Stimulated activated CD8-positive, alpha-beta memory T cell treated with anti-CD3 and anti-CD28 coated beads, Interleukin-4, amount 100 ng/mL, for 24 hours (primary cell): ENCODE measurements at places on chromosomes 7 and 10.
A peak's percentile ranks its signal among the peaks of the same experiment; 100 is the strongest.

- no peak for DNase-seq
Measured at GRCh38 chr10:122974023-122974422, 6.2 kb upstream of the PSTK start.

- no peak for DNase-seq
Measured at GRCh38 chr7:131493081-131493480, 63.3 kb downstream of the PODXL start.

- DNase-seq = no peak
Measured at GRCh38 chr7:115864082-115864481, 166.5 kb downstream of the TFEC start.

GRCh38 chr10:95758351-95759025 is 2.5 kb downstream of the ENTPD1 start:
- no peak for DNase-seq

- no peak for DNase-seq
Measured at GRCh38 chr10:22323538-22324305, 2.8 kb downstream of the BMI1 start.

GRCh38 chr7:107277331-107277730 is 108.5 kb downstream of the HBP1 start:
- DNase-seq = no peak

GRCh38 chr10:129962872-129963640 is 1.0 kb downstream of the EBF3 start:
- DNase-seq = no peak

DNA sequence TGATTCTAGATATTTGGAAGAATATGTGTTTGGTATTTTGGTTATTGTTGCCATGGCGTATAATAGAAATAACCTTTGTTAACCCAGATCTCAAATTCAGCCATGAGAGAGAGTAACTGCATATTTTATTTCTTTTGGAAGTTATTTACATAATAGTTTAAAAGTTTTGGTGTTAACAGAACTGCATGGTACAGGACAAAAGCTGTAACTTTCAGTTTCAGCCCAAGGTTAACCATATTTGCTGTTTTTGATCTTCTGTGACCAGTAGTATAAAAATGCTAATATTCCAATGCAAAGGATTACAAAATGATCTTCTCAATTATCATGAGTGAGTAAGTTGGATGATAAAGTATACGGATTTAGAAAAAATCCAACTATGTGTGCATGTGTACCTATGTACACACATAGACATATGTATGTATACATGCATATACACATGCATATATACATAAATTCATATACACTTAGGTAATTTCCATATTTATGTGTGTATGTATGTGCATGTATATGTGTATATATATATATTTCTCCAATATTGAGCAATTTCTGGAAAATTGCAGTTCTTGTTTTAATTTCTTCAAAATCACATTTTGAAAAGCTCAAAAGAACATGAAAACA is 38.0 kb upstream of the PIP4K2A start:
- DNase-seq = no peak

- peak; percentile 6 for DNase-seq
Measured at GRCh38 chr7:100745184-100745583, 11.8 kb downstream of the ZAN start.

GRCh38 chr10:122044713-122045112 is 55.8 kb downstream of the TACC2 start:
- DNase-seq = no peak

- DNase-seq = peak; percentile 55
Measured at GRCh38 chr10:33193057-33193700, 141.3 kb downstream of the NRP1 start.

- DNase-seq = no peak
Measured at GRCh38 chr7:2202901-2203765, 29.6 kb downstream of the MAD1L1 start.

- DNase-seq = no peak
Measured at GRCh38 chr7:122849957-122850328, 36.3 kb downstream of the CADPS2 start.

- DNase-seq = no peak
Measured at GRCh38 chr10:119531067-119531466, 11.5 kb downstream of the RGS10 start.

DNA sequence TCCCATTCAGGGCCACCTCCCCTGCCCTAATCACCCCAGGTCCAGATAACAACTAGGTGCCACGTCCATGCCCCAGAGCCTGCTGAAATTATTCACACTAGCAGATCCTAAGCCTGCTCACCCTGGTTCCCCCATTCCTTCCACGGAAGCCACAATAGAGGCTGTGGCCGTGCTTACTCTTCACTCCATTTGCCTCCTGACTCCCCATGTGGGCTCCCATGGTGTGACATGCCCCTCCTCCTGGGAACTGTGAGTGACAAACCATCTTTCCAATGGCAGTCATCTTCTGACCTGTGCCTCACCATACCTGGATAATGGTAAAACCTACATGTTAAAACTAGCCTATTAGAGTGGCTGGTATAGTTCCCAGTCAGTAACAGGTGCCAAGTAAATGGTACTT is 216.2 kb upstream of the PRKCQ start:
- DNase-seq = no peak

- DNase-seq = no peak
Measured at GRCh38 chr7:19982841-19983835, 209.7 kb upstream of the TMEM196 start.

GRCh38 chr7:95454438-95455045 is 19.7 kb upstream of the PON2 start:
- no peak for DNase-seq

DNA sequence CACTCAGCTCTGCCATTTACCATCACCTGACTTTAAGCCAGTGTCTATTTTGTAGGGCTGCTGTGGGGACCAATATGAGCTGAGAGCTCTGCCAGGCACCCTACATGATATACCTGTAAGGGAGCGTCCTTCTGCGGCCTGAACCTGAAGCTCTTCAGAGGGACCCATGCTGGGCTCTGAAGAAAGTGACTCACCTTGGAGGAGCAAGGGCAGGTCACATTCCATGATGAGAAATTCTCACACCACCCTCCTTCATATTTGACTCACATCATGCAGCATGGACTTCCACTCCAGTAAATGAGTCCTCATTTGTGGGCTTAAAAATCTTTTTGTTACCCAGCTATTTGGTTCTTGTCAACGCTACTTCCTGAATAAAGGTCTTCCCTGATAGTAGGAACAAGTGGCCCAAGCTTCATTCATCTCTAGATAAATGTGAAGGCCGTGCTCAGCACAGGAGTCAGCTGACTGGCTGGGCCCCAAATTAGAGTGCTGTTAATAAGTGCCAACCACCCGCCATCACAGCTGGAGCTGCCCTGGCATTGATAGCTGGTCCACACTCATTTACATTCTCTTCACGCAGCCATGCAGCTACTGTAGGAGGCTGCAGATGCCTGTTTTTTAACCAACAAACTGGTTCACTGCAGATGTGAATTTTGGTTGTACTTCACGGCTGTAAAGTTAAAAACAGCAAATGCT is 78.4 kb downstream of the RNF216 start:
- DNase-seq = no peak

DNA sequence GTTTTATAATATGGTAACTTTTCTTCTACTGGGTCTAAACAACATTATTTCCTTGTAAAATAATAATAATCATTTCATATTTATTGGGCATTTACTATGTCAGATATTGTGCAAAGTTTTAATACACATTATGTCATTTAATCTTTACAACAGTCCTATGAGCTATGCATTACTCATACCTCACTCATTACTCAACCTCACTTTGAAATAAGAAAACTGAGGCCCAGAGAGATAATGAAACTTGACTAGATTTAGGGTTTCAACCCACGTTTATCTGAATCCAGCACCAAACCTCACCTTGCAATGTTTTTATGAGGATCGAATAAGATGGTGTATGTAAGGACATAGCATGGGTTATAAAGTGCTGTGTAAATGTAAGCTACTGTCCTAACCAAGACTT is 153.2 kb upstream of the SLC13A1 start:
- DNase-seq = no peak

- DNase-seq = no peak
Measured at GRCh38 chr7:59079-60016, 133.0 kb upstream of the FAM20C start.

- DNase-seq = no peak
Measured at GRCh38 chr10:5449227-5449626, 36.9 kb downstream of the NET1 start.

DNA sequence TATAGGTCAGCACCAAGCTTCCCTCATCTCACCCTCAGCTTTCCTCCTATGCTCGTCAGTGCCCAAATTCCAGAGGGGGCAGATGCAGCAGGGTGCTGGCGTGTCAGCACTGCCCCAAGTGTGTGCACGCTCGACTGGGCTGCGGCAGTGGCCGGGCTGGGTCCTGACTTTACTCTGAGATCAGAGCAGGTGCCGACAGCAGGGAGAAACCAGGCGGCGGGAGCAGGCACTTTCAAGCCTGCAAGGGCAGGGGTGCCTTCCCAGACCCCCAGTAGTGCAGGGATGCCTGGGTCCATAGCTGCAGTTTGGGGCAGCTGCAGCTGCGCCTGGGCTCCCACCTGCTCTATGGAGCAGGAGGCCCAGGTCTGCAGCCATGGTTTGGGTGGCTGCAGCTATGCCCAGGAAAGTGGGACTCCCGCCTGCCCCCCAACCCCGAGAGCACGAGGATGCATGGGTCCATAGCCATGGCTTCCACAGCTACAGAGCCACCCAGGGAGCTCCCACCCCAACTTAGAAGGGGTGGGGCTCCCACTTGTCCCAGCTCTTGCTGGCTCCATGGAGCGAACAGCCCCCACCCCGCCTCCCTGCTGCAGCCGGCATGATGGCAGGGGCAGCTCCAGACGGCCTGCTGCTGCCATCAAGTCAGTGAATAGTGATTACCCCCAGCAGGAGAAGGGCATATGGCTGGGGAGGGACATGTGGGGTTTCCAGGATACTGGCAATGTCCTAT is 199.2 kb upstream of the KMT2E start:
- no peak for DNase-seq

DNA sequence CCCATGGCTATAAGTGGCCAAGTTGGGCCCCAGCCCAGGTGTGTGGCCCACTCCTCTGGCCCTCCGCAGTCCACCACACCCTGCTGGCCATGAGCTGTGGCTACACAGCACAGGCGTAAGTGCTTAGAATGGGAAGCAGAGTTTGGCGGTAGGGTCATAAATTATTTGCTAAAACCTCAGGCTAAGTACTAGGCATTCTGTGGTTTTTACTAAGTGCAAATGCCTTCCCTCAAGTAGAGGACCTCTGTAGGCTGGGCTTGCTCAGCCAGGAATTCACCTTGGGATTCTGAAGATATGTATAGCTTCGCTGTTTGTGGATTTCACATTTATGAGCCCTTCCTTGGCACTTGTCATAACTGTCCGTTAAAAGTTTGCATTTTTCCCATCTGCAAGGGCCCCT is 44.8 kb upstream of the LOXL4 start:
- no peak for DNase-seq

GRCh38 chr10:3528271-3528670 is 256.7 kb downstream of the KLF6 start:
- no peak for DNase-seq

DNA sequence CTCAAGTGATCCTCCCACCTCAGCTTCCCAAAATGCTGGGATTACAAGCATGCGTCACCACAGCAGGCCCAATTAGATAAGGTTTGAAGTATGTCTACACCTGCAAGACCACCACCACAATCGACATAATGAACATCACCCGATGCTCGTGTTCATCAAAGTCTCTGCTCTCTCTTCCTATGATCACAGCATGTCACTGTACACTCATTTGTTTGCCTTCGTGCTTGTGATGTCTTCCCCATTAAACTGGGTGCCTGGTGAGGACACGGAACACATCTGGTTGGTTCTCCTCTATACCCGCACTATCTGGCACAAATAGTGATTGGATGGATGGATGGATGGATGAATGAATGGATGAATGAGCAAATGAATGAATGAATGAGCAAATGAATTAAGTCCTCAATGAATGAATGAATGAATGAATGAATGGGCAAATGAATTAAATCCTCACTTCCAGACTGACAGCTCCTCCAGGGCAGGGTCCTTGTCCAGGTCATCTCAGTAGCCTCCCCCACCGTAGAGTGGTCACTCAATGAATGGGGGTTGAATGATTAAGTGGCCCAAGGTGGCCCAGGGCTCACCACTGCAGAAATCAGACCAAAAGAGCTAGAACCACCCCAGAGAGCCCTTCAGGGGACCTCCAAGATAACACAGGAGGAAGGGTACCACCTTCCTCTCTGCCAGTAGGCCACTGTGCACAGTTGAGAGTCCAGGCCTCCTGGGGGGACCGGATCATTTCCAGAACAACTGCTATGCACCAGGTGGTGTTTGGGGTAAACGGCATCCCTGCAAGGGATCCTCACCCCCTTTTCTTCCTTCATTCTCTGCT is 101.9 kb upstream of the TNRC18 start:
- no peak for DNase-seq

DNA sequence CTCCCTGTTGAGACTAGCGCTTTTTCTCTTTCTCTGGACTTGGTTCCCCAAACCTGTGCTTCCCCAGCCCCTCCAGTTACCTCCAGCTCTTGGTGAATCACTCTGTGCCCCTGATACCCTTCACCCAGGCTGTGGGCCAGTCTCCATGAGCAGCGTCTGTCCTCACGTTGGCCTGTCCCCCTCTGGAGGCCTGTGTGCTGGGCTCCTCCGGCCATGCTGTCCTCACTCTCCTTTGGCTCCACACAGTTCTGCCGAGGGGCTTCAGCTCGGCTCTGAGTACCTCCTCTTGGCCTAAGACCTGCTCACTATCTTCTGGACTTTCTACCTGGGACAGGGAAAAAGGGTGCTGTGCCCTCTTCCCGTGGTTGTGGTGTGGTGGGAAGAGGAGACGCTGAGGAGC is 140.2 kb upstream of the TNS3 start:
- DNase-seq = no peak

DNA sequence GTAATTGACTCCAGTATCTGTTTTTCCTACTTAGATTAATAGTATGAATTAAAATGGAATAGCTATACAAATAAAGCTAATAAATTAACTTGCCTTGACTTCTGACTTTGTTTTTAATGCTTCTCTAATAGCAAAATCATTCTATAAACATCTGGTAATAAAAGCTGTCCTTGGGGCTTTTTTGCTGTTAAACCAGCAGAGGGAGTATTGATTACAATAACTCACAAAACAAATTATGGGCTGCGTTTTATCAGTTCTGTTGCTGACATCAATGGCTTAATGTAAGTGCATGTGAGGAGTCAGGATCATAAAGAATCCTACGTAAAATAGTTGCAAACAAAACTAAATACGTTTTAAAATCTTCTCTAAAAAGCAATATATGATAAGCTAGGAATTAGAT is 667.8 kb downstream of the PCDH15 start:
- DNase-seq = no peak

- DNase-seq = no peak
Measured at GRCh38 chr10:101244321-101245050, 15.2 kb upstream of the LBX1 start.

GRCh38 chr7:142440219-142440905 is 182.5 kb upstream of the PRSS58 start:
- no peak for DNase-seq

GRCh38 chr7:151351967-151352366 is 10.4 kb downstream of the NUB1 start:
- DNase-seq = no peak
